Glomerular endothelial cell (primary cell): ENCODE measurements at places on chromosomes 12 and 14. TPM values are rescaled to one million over a fixed set of nuclear protein-coding genes. Genes with fewer than 3 reads are reported as not detected.

Gene TRPV4
- total RNA-seq, result 5.9 and 7.1 TPM in 2 replicates

Gene GPR132
- 0.82 TPM in 1 of 2 replicates, not detected in the other for total RNA-seq

Gene NEUROD4
- total RNA-seq, result not detected in 2 replicates

Gene NINJ2
- 2.7 TPM in 1 of 2 replicates, not detected in the other for total RNA-seq

Gene SLC8A3
- total RNA-seq, result 0.06 TPM in 1 of 2 replicates, not detected in the other

Gene NOVA1
- 0.87 and 4.5 TPM in 2 replicates for total RNA-seq

Gene ARHGDIB
- total RNA-seq, result 272 and 438 TPM in 2 replicates

Gene SMCO3
- 0.05 and 0.12 TPM in 2 replicates for total RNA-seq

Gene RAPGEF3
- 24.4 and 38.2 TPM in 2 replicates for total RNA-seq

Gene DNAH10
- not detected in 2 replicates for total RNA-seq

Gene HEBP1
- total RNA-seq, result 37.2 and 57.1 TPM in 2 replicates

Gene LRP1-AS
- total RNA-seq, result not detected in 2 replicates
